ENCODE measurements at places on chromosomes 1 and 21.
A peak's percentile ranks its signal among the peaks of the same experiment; 100 is the strongest.

- no peak for DNase-seq
These were observed 34.8 kb upstream of the SLC19A1 start for GRCh38 chr21:45576838-45577737.

DNA sequence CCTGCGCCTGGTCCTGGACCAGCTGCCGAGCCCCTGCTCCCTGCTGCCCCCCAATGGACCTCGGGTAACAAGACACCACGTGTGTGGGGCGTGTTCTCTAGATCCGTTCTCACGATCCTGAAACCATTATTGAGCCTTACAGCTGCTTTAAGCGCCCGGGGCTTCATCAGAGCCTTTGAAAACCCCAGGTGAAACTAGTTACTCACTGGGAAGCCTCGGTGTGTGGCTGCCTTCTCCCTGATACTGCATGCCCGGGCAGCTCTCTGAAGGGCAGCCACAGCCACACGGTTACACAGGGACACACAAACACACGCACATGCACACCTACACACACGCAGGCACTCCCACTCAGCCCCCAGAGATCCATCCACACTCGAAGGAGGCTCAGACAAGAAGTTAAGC lies 5.3 kb downstream of the HES2 start:
- no peak for DNase-seq

DNA sequence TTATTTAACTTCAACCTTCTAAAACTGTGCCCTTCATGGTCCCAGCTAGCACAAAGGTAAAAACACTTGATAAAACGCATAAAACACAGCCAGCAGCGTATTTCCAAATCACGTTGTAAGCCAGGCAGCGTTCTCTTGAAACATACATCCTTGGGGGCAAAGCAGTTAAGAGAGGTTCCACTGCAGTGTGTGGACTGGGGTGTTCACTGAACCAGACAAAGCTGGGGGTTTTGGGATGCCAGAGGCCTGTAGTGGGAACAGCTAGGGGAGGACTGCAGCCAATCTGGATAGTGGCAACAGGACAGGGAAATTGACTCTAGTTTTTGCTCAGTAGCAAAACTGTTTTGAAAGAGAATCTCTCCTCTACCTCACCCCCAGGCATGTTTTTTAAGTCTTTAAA lies 21.5 kb upstream of the ATP5PO start:
- DNase-seq = no peak

DNA sequence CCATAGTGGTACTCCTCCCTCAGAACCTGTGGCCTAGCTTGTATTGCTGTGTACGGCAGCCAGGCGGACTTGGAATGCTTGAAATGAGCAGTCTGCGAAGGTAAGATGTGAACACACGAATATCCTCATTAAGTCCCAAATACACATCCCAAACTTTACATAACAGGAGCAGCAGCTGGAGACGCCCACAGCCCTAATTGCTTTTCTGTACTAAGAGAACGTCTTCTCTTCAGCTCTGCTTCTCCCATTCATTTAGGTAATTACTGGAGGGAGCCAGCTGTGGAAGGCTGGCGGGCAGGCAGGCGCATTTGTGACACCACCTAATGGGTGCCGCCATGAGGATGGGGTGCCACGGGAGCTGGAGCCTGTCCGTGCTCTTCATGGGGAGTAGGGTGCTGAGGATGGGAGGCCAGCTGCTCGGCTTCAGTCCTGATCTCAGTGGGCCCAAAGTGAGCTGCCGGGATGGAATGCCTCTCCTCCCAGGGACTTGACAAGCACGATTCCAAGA lies 66.6 kb upstream of the POU3F1 start:
- DNase-seq = no peak

- no peak for DNase-seq
These were observed 34.8 kb downstream of the KIF21B start for GRCh38 chr1:200988693-200989092.

DNA sequence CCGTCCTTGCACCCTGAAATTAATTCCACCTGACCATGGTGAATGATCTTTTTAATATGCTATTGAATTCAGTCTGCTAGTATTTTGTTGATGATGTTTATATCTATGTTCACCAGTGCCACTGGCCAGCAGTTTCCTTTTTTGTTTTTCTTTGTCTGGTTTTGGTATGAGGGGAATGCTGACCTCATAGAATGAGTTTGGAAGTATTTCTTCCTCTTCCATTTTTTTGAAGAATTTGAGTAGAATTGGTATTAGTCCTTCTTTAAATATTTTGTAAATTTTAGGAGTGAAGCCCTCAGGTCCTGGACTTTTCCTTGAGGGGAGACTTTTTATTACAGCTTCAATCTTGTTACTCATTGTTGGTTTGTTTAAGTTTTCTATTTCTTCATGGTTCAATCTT lies 231.6 kb downstream of the MRPL39 start:
- DNase-seq = no peak

DNA sequence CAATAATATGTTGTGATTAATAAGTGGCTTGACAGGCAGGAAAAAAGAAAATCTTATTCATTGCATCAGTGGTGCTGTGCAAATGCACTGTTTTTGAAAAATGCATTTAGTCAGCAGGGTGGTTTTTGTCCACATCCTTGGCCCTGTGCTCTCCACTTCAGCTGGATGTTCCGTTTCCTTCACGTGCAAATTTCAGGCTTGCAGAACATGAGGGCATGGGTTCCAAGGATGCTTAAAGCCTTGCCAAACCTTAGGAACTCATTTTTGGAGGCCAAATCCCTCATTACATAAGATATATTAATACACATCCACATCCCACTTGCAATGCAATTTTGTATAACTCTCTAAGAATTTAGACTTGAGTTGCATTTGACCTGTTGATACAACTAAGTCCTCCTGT lies 410.1 kb downstream of the PRDM2 start:
- no peak for DNase-seq

DNA sequence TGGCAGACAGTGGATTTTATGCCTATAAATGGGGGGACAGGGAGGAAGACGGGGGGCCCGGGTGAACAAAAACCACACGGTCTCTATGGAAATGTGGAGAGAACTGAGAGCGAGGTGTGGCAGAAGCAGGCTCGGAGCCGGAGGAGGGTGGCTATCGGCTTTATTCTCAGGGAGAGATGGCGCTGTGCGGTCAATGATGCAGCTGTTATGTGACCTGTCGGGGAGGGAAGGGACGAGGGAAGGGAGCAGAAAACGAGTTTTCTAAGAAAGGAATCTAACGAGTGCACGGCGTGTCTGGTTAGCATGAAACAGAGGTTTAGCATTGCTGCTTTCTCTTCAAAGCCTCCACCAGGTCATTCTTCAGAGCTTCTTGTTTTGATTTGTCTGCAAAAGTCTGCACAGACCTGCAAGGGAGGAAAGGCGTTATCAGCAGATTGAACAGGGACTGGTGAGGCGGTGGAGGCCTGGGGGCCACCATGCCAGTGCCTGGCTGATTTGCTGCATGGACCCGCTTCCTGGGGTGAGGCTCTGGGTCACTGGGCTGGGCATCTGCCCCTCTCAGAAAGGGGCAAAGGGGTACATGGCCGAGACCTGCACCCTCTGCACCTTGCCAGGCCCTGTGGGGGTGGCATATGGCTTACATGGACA lies 27.2 kb downstream of the SLC66A1 start:
- no peak for DNase-seq

GRCh38 chr1:61253059-61253735 lies 170.8 kb downstream of the NFIA start:
- no peak for DNase-seq

- no peak for DNase-seq
These were observed 806.2 kb downstream of the PLA2G4A start for GRCh38 chr1:187634940-187635339.

DNA sequence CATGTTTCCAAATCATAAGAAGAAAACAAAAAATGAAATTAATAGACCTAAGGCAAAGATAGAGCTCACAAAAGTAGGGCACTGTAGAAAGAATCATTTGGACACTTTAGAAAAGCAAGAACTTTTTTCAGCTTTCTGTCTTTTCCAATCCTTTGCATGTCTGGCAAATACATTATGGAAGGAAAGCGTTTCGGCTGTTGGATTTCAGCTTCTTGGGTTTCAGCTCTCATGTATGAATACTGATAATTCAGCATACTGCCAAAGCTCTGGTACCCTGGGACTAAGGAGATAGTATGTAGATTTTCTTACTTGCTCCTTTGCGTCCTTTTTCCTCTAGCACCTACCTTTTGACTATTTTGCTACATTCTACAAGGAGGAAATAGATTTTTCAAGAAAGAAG lies 375.9 kb downstream of the BRINP3 start:
- no peak for DNase-seq

- no peak for DNase-seq
These were observed 595 bp upstream of the DDR2 start for GRCh38 chr1:162631546-162632191.

GRCh38 chr1:9573723-9574122 lies 15.0 kb upstream of the TMEM201 start:
- no peak for DNase-seq

DNA sequence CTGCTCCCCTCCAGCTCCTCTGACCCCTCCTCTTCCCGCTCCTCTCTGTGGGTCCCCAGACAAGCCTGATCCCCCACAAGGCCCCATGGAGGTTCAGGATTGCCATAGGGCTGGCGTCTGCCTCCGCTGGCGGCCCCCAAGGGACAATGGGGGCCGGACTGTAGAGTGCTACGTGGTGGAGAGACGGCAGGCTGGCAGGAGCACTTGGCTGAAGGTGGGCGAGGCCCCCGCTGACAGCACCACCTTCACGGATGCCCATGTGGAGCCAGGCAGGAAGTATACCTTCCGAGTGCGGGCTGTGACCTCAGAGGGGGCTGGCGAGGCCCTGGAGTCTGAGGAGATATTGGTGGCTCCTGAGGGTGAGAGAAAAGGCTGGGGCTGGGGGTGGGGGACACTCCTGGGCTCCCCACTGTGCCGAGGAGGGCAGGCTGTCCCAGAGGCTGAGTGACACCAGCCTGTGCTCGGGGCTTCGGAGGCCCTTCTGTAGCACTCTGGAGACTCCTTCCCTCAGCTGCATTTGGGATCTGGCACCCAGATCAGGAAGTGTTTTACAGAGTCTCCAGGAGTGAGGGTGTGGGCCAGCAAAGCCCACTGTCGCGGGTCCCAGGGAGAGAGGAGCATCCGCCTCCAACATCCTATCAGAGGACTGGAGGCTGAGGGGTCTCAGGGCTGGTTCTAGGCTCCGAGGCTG lies 25.9 kb downstream of the IGFN1 start:
- DNase-seq = peak; percentile 53

DNA sequence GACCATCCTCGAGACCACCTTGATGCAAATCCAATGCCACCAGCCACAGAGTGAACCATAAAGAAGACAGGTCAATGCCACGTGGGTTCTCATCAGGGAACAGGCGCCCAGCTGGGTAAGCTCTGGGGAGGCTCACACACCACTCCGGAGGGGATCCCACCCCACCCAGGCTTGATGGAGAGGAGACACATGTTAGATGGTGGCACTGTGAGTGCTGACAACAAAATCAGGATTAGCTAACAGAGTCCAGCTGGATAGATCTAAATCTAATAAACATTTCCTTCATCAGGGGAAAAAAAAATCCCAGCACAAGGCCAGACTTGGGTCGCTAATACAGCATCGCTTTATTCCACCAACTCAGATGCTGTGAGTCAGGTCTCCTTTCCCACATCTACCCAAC lies 132.2 kb upstream of the TNR start:
- DNase-seq = no peak

- no peak for DNase-seq
These were observed 160.8 kb downstream of the HHAT start for GRCh38 chr1:210489491-210489890.

- no peak for DNase-seq
These were observed 14.0 kb downstream of the IFI16 start for GRCh38 chr1:159023723-159024122.

DNA sequence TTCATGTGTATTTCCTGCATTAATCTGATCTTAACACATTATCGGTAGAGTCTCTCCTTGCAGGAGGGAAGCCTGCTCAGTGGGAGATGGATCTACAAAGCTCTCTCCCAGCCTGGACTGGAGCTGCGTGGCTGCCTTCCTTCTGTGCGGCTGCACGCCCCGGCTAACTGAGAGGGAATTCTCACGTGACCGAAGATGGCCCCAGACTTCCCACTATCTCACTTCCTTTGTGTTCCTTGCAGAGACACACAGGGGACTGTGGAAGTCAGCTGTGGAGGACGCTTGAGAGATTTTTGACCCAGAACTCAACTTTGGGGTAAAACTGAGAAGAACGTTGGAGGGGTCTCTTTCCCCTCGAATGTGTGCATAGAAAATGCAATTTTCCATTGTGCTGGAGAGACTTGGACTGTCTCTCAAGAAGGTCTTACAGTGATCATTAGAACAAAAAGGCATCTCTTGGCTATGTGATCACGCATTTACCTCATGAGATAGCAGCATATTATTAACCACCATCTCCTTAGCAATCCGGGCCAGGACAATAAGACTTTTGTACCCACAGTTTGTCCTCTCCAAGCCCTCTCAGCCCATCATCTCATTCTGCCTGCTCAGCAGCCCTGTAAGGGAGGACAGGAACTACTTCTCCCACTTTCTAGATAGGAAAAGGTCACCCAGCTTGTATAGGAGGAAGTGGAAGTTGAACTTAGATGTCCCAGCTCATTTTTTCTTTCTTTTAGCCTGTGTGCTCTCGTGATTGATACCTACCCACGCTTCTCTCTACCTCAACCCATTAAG lies 49.3 kb upstream of the TARBP1 start:
- no peak for DNase-seq

DNA sequence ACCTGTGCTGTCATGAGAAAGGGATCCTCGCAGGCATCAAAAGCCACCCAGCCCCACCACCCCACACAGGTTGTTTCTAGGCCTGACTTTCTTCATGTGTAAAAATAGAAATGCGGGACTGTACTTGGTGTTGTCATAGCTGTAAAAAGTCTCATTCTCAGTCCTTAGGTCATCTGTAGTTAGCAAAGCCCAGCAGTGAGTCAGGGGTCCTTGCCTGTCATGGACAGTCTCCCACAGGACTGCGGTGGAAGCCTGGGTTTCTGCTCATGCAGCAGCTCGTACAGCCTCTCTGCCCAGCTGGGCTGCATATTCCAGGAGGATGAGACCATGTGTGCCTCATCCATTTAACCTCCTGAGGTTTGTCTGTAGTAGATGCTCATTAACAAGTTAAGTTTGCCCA lies 58.2 kb downstream of the MRPS6 start:
- no peak for DNase-seq

GRCh38 chr1:153778051-153778823 lies 3.0 kb downstream of the SLC27A3 start:
- DNase-seq = no peak

- DNase-seq = no peak
These were observed 115.9 kb upstream of the IVNS1ABP start for GRCh38 chr1:185432948-185433347.

- DNase-seq = no peak
These were observed 39.3 kb upstream of the LRRC7 start for GRCh38 chr1:69528376-69528775.
